ENCODE measurements at places on chromosomes 4 and X.

DNA sequence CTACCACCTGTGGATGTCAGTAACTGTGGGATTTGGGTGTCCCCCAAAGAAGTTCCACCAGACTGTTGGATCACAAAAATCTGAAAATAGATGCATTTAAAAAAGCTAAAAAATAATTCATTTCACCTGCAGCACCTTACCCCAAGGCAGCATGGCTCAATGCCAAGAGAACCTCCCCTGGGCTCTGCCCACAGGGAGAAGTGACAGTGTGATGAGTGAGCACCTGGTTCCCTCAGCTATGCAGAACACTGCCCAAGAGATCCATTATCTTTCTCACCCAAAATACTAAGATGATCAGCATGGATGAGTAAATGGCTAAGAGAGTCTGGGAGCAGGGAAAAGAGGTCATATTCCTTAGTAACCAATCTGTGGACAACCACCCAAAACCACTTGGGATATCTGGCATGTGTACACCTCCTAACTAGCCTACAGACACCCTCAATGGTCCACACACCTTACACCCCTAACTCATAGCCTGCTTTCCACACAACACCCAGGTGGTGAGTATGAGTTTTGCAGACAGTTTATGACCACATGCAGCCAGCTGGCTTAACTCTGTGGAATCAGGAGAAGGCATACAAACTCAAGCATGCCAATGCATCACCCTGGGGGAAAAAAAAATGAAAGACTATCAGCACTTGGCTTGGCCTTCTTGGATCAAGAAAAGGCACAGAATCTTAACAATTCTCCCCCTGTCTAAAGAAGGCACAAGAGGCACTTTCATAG lies 416.5 kb upstream of the SMIM31 start:
- no peak for DNase-seq

DNA sequence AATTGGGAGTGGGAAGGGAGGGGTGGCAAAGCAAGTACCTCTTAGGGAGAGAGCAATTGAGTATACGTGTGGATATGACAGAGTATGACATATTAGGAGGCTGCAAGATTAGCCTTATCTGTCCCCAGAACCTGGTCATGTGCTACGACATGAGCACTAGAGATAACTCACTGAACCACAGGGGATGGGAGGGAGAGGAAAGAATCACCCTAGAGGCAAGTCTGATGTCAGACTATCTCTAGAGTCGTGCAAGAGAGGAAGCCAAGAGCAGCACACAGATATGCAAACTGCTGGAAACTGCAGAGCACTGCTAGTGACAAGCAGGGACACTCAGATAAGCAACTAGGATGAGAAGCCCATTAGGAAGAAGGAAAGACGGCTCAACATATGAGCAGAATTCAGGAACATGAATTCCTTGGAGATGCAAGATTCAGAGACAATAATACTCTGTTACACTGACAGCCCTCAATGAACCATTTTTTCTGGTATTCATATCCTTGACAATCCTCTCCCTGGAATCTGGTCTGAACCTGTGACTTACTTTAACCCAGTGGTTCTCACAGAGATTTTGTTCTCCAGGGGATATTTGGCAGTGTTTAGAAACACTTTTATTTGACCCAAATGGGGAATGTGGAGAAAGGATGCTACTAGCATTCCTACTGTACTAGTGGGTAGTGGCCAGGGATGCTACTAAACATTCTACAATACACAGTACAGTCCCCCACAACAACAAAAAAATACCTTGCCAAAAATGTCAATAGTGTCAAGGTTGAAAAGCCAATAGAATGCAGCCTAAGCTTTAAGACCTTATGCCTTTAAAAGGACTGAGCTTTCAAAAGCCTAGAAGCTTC lies 84.0 kb upstream of the BMP2K start:
- DNase-seq: no peak

GRCh38 chrX:97637289-97637688 lies 753.6 kb downstream of the RPA4 start:
- no peak for DNase-seq

DNA sequence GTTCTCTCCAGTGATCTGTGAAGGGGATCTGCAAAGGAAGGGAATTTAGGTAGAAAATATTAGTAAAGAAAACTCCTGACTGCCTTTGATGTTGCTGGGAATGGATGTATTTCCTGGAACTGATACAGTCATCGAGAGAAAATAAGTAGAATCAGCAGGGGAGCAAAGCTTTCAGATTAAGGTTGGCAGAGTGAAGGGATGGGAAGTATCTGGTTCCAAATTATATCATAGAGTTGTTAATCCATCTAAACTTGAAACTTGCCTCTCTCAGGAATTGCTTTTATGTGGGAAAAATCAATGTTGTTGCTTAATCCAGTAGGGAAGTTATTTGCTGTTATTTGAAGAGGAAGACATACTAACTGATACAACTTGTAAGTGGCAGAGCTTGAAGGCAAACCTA lies 19.3 kb downstream of the EPHA5 start:
- DNase-seq: no peak

DNA sequence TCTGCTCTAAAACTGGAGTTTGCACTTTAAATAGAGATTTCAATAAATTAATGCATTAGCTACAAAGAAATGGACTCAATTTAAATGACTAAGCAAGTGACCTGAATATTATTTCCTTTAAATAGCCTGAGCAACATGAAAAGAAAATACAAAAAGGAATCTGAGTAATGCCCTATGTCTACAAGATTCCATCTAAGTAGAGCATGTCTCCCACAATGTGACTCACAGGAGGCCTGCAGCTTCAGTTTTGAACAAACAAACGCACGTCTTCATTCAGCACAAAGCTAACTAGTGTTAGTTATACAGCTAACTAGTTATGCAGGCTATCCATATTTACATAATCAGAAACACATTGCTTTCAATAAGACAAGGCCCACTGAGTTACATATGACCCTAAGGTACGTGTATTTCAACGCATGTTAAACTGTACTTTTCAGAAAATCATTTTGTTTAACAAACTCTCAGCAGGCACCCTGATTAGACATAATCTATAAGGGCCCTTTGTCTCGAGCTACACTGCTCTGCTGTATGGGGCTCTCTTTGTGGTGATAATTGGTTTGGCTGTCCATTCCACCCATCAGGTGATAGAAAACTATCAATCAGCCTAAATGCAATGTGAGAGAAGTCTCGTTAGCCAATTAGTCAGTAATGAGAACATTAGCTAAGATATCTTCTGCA lies 116.5 kb downstream of the MAML3 start:
- DNase-seq: no peak

GRCh38 chr4:156929386-156930105 lies 42.1 kb downstream of the PDGFC start:
- DNase-seq: no peak

- DNase-seq: no peak
These were observed 63.2 kb upstream of the CT83 start for GRCh38 chrX:116526010-116526409.

GRCh38 chr4:187289371-187289770 lies 565.7 kb upstream of the FAT1 start:
- DNase-seq: no peak

GRCh38 chrX:22134681-22135080 lies 102.6 kb downstream of the PHEX start:
- DNase-seq: no peak

DNA sequence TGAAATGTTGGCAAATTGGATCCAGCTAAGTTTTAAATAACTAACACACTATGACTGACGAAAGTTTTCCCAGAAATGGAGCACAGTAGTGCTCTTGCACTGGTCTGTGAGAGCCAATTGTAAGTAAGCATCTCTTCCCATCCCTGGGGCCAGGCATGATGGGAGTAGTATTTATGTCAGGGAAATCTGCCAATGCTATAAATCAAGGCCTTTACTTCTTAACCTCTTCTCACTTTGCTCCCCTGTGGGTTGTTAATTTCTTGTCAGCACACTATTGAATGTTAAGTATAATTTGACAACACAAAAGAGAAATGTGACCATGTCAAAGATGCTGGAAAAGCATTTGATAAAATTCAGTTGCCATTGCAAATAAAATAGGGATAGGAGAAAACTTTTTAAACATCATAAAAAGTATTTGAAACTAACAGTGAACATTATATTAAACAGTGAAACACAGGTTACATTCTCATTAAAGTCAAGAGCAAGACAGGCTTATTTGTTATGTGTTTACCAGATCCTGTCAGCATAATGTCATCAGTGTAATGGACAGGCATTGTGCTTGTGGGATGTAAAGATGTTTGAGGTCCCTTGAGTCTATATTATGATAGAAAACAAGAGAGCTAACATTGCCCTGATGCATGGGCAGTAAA lies 5.0 kb downstream of the F8A1 start:
- no peak for DNase-seq

DNA sequence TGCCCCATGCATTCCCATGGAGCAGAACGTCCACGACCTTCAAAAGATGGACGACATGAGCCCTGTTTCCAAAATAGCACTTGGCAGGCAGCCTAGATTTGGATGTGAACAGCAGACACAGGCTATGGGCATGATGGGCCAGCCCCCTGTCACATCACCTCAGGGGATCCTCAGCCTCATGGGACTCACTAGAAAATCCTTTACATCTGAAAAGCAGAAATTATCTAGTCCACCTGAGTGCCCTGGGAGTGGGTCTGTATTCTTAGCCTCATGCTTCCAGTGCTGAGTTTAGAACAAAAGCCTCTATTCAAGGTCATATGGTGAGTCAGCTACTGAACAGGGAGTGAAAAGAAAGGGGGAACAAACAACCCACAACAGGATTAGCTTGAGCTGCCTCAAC lies 35.8 kb downstream of the GRIA3 start:
- no peak for DNase-seq

DNA sequence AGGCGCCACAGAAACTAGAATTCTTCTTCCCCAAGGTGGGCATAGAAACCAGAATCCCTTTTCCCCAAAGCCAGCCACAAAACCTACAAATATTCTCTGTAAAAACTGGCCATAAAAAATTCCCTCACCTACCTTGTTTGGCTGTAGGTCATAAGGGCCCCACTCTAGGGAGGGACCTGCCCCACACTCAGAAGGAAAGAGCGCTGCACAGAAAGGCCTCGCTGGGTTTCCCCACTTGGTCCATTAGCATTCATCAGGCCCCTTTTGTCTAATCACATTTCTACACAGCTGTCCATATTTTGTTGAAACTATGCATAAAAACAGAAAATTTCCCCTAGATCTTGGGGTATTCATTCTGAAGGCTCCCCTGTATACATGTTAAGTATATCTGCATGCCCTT lies 54.1 kb downstream of the PHKA2 start:
- no peak for DNase-seq

- peak; percentile 7 for DNase-seq
These were observed 2.7 kb upstream of the NKX3-2 start for GRCh38 chr4:13546941-13547484.

GRCh38 chr4:80058740-80059139 lies 14.3 kb downstream of the ANTXR2 start:
- no peak for DNase-seq

DNA sequence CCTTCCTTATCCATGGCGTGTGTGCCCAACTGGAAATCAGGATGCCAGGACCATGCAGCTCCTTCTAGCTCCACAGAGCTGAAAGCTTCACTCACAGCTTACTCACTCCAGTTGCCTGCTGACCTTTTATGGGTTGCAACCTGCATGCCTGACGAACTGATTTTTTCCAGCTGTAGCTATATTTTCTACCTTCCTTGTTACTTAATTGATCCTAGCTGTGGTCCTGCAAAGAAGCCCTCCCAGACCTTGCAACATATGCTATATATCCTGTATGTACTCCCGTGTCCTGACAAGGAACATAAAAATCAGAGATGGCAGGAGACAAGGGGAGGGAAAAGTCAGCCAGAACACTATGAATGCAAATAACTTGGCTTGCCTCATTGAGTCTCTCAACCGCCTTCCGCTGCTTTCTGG lies 135.3 kb upstream of the LDB2 start:
- DNase-seq: no peak

- DNase-seq: no peak
These were observed 102.0 kb upstream of the LSM6 start for GRCh38 chr4:146073517-146073916.

DNA sequence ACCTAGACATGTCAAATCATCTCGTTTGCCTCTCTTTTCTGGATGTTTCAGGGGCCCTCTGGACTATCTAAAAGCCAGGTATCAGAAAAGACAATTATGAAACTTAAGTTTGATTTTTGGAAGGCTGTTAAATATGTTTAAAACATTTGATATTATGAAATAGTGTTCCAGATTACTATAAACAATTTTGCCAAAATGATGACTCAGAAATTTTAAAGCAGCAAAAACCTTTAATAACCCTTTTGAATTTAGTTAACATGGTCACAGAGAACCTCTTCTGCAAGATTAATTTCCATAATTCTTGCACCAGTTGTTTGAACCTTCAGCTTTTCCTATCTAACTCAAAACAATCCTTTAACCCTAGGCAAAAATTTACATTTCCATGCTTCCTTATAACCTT lies 18.8 kb upstream of the FAM47E start:
- DNase-seq: no peak

- DNase-seq: no peak
These were observed 163.2 kb downstream of the DCK start for GRCh38 chr4:71156616-71157015.

GRCh38 chrX:131792789-131793462 lies 230.2 kb upstream of the STK26 start:
- DNase-seq: no peak

GRCh38 chrX:80648023-80648422 lies 161.7 kb downstream of the BRWD3 start:
- no peak for DNase-seq

DNA sequence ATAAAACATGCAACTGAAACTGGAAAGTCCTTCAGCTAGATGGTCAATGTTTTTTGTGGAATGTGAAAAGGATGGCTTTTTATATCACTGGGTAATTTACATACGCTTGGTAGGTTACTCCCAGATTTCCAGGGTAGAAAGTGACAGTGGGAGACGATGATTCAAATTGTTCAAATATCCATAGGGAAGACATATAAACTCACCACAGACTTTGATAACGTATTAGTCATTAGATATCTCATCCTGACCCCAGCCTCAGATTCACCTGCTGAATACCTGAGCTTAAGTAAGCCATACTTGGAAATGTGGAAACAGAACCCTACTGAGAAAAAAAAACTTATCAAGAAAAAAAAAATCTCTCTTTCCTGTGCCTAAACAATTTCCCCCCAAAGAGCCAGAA lies 169.4 kb downstream of the ZNF674 start:
- no peak for DNase-seq

DNA sequence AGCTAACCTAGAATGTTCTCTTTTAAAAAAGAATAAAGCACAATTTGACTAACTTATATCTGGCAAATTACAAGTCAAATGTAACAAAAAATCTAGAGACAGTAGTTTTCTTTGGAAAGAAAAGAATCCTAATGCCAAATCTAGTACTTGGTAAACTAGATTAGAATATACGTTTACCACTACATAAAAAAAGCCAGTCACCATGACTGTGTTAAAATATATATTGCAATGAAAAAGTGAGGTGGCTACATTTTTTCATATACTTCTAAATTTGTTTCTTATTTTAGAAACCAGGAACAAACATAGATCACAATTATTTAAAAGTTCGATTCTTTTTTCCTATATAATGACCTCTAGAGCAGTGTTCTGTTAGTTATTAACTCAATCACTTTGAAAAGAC lies 29.6 kb upstream of the PPA2 start:
- DNase-seq: no peak

DNA sequence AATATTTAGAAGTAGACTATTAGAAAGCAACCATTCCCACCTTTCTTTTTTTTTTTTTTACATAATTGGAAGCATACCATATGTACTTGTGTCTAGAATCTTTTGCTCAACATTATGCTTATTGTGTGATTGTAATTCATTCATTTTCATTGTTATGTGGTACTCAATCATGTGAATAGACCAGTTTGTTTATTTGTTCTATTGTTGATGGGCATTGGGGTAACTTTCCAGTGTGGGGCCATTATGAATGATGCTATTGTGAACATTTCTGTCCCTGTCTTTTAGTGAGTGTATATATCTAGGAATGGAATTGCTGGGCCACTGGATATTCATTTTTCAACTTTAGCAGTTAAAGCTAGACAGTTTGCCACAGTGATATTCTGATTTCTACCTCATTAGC lies 62.5 kb upstream of the MCUB start:
- no peak for DNase-seq
